Renal cortical epithelial cell (primary cell): ENCODE measurements at places on chromosomes 6 and 20. TPM values are rescaled to one million over a fixed set of nuclear protein-coding genes. Genes with fewer than 3 reads are reported as not detected.

DNA sequence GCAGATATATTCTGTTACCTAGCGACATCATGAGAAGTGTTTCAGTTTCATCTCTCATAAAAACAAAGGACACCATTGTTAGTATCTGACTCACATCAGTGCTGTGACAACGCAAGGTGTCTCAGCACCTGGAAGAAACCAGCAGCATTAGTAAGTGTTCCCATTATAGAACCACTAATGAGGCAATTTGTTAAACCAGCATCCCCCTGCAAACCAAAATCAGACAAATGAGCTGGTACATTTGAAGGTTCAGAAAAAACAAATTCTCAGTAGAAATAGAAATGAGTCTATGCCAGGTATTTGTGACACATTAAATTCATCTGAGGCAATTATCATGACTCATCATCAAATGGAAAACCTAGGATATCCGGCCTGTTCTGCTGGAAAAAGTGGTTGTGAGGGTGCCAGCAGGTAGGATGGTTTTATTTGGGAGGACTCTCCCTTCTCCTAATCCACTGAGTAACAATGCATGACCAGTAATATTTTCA is 151.7 kb downstream of the TMEM200A start:
- DNase-seq, result peak; percentile 46

GRCh38 chr6:93713974-93714373 is 294.6 kb upstream of the EPHA7 start:
- DNase-seq, result no peak

DNA sequence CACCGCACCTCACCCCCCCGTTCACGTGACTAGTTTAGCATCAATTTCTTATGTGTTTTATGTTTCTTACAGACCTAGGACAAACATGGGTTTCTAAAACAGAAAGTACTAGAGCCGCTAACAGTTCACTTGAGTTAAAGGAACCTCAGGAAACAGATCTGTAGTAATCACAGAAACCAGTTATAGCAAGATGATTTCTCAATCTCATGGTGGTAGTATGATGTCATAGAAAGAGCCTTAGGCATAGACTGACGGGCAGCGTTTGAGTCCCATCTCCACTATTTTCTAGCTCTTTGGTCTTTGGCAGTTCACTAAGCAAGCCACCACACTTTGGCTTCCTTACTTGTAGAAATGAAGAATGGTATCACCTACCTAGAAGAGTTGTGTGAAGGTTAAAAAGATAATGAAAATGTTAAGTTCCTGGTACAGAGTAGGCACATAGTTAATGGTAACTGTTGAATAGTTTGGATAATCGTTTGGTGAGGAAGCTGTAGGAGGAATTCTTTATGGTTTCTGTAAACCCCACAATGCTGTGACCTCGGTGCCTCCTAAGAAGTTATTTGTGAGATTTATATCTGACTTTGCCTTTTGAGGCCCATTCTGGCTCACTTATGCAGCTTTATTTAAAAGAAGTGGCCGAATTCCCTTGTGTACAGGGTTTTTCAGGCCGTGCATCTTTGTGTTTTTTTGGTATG is 21.3 kb downstream of the CTNNBL1 start:
- peak; percentile 55 for DNase-seq

DNA sequence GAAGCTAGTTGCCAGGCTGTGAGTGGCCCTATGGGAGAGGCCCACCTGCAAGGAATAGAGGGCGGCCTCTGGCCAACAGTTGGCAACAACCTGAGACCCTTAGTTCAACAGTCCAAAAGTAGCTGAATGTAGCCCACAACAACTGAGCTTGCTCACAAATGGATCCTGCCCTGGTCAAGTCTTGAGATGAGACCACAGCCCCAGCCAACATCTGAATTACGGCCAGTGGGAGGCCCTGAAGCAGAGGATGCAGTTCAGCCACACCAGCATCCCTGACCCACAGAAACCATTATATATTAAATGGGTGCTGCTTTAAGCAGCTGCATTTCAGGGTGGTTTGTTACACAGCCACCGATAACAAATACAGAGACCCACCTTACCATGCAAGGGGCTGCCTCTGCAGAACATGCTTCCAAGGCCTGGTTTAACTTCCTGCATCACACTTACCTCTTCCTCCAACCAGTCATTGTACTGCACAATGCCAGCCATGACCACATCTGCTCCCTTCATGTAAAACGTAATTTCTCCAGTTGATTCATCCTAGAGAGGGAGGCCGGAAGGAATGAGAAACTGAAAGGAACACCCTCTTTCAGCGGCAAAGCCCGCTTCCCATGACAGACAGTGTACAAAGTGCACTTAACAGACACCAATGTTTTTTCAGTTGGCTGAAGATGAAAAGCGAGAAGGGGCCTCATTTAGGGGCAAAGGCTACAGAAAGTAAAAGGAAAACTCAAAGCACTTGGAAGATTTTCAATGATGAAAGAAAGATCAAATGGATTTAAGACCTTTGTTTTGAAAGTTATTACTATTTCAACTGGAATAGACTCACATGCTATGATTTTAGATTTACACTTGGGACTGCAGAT is 86.2 kb upstream of the NFATC2 start:
- DNase-seq, result peak; percentile 31

The LRRC73 gene
- total RNA-seq, result 0.35 and 1.1 TPM in 2 replicates

The CST4 gene
- total RNA-seq, result not detected in 2 replicates
